Cerebellum (tissue), 4 donors: ENCODE measurements at places on chromosomes 5 and 9.
A peak's percentile ranks its signal among the peaks of the same experiment; 100 is the strongest.

DNA sequence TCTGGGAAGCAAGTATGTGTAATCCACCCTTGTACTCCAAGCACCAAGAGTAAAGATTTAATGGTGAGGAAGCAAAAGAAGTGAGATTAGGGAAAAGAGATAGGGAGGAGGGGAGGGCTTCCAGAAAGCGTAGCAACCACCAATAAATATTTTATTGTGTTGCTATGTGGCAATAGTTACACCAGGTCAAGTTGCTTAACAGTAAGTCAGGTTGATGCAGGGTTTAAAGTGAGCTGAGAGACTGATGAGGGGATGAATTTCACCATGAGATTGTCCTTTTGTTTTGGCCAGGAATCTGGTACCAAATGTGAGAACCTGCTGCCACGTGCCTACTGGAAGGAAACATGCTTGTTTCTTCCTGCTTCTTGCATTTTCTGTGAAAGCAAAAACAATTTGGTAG, 62.7 kb downstream of the PCSK5 start:
- no peak for DNase-seq

DNA sequence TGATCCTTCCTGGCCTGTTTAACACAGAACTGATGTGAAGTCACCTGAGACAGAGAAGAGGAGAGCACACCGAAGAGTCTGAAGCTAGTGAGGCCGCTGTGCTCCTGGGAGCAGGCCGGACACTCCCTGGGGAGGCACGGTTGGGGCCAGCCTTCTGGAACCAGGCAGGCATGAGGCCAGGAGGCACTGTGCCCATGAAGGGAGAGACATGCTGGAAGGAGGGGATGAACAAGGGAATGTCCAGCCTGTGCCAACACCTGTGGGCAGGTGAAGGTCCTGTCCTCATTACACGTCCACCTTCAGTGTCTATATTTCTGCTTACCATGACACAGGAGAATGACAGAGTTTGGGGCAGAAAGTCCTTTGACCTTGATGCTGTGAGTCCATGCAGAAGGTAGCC, 183.8 kb upstream of the S1PR3 start:
- DNase-seq: no peak

DNA sequence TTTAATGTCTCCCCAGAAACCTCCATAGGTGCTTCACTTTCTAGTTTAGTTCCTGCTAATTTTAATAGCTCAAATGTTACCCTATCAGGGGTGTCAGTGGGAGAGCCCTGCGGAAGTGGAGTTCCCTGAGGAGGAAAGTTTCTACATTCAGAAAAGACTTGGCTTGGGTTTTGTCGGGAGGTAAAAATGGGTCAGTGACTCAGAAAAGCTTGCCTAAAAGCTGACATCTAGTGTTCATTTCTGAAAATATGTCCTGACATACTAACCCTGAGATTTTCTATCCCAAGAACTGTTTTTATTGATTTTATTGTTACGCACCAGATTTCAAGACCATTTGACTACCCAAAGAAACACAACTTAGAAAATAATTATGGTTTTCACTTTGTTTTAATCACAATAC, 40.9 kb upstream of the GLDC start:
- DNase-seq: peak; percentile 16

DNA sequence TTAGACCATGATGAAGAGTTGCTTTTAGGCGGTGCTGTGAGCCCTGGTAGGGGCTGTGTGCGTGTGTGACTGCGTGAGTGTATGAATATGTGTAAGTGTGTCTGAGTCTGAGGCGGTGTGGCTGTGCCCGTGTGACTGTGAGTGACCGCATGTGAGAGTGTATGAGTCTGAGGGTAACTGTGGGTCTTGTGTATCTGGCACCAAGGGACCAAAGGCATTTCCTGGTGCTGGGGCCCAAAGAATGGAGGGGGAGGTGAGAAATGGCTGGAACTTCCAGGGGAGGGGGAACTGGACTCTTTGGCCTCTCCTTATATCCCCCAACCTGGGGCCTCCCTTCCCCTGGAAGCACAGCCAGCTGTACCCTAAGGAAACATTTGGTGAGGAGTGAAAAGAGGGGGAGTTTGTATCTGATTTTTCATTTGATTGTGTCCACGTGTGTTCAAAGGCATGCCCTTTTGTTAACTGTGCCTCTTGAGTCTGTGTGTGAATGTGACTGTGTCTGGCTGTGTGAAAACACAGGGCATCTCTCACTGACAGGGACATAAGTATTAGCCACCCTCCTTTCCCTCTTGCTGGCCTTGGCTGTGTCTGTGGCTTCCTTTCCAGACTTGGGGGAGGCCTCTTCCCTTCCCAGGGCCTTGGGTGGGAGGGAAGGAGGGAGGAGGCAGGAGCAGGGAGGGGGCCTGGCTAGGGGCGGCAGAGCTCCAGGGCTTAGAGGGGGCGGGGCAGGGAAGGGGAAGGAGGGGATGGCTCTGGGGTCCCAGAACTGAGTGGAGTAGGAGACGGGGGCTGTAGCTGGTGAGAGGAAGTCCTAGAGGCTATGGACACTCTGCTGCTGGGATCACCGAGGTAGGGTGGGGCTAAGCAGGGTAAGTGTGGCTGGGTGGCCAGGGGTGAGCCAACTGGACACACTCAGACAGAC, 1.4 kb downstream of the IL11RA start:
- no peak for DNase-seq

DNA sequence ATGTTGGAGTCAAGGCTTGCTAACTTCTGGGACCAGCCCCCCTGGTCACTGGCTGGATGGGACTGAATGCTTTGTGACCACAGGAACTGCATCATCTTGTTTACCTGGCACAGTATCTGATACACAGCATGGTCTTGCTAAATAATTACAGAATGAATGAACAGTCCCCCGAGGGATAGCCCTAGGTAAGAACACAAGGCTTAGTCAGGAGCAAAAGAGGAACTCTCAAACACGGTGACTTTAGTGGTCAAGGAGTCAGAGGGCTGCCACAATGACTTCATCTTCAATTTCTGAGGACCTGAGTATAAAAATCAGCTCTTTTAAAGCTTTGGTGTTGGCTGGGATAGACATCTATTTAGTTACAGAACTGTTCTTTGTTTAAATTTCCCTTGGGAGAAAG, 15.1 kb upstream of the CXCL14 start:
- no peak for DNase-seq

DNA sequence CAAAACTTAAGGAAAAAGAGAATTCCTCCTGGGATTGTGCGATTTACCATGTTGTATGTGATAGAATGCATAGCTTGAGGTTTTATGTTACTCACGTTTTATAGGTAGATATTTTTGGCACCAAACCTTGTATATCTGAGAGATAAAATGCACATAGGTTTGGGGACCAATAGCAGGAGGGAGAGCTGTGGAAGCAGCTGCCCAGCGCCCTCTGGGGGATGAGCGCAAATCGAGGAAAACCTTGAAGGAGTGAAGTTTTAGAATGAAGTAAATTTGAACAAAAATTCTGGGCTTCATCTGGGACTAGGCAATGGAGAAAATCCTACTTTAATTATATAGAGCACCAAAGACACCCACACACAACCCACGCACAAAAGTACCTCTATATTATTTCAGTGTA, 197.0 kb downstream of the ADCY2 start:
- peak; percentile 19 for DNase-seq

- no peak for DNase-seq
Observed at GRCh38 chr5:62362701-62363100, 41.0 kb downstream of the DIMT1 start.

- peak; percentile 56 for DNase-seq
Observed at GRCh38 chr9:5642170-5642569, 13.3 kb downstream of the RIC1 start.

DNA sequence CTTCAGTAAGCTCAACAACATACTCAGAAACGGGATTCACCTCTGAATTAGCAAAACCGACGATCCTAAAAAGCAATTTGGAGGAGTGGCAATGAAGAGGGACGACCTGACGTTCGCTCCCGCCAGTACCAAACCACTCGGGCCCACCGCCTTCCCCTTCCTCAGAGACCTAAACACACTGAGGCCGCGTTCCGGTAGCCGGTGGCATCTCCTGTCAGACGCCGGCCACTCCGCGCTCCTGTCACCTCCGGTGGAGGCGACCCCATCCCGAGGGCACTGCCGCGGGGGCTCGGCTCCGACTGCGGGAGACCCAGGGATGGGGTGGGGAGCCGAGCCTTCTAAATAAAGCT, 617 bp downstream of the PPP6C start:
- DNase-seq: no peak

- DNase-seq: no peak
Observed at GRCh38 chr9:14831661-14832060, 78.6 kb downstream of the FREM1 start.

DNA sequence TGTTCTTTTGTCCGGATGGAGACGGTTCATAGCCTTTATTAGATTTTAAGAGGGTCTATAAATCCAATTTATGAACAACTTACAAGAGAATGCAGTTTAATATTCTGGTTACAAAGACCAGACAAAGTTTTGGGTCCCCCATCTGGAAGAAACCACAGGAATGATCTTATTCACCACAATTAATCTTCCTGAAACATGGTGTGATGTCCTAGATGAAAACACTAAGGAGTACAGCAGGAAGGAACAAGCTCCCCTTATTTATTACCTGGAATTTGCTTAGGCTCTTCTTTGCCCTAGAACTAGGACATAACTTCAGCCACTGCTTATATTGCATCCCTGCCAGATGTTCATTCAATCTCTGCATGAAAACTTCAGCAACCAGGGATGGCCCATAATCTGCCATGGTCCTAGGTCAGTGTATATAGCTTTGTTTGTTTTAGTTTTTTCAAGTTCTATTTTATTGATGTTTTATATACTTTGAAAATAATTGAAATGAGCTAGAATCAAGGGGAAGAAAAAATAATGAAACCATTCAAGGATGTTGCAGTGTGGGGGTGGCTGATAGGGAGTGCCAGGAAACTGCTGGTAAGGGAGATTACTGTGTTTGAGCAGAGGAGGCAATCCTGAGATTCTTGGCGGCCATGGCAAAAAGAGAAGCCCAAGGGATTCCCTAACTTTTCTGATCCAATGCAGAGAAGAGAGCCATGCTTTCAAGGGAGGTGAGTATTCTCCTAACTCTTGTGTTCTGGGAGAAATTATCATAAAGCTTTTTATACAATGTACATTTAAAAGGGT, 16.8 kb downstream of the TXNDC8 start:
- no peak for DNase-seq

- no peak for DNase-seq
Observed at GRCh38 chr5:58940446-58940845, 357.6 kb downstream of the RAB3C start.

DNA sequence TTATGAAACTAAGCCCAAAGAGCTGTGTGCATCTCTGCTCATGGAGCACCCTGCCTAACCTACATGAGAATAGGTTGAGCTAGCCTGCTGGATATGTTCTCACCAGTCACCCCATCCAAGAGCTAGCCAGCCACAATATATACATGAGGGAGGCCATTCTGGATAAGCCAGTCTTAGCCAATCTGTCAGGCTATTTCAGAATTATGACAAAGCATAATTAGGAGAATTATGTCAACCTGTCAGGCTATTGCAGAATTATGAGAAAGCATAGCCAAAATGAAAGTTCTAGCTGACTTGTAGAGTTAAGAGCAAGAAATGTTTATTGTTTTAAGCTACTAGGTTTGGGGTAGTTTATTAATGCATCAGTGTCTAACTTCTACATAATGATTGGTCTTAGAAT, 189.8 kb downstream of the WDR70 start:
- DNase-seq: no peak

DNA sequence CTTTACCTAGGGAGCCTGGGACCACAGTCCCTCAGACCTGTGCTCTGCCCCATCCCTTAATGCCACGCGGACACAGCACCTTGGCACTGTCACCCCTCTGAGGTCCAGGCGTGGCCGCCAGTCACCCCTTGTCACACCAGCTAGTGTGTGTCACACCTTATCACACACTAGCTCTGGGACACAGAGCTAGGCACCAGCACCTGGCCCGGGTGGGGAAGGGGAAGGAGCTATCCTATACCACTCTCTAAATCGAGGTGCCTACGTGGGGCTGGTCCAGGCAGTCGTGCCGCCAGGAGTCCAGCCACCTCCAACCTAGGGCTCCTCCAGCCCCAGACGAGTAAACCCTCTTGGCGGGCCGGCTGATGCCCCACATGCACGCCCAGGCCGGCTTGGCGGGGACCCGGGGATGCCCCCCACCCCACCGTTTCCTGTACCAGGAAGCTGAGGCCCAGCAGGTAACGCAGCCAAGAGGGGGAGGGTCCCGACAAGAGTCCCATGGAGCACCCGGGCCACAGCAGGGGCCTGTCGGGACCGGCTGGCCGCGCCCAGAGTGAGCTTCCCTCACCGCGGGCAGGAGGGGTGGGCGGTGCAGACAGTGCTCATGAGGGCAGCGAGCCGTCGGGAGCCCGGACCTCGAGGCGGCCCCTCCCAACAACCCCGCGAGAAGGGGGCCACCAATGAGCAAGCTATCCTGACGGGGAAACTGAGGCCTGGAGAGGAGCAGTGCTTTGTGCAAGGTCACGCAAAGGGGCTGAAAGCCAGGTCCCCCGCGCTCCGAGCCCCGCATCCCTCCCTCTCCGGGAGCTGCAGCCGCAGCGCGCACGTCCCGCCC, 550 bp downstream of the CORO2A start:
- DNase-seq: peak; percentile 33

DNA sequence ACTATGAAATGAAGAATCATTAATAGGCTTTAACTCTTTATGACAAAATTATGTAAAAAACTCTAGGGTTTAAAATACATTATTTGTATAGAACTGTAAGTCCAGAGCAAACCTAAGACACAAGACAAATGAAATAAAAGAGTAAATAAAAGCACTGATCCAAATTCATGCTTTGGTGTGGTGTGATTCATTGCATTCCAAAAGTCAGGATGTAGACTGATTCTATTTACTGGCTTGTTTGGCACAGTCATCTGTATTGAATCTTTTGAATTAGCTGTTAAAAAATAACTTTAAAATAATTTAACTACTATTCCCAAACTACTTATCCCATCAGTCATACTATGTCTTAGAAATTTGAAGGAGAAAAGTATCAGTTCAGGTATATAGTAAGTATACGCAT, 31.1 kb downstream of the IL4 start:
- DNase-seq: no peak

GRCh38 chr9:30982301-30982700, 1402.1 kb upstream of the ACO1 start:
- DNase-seq: no peak

DNA sequence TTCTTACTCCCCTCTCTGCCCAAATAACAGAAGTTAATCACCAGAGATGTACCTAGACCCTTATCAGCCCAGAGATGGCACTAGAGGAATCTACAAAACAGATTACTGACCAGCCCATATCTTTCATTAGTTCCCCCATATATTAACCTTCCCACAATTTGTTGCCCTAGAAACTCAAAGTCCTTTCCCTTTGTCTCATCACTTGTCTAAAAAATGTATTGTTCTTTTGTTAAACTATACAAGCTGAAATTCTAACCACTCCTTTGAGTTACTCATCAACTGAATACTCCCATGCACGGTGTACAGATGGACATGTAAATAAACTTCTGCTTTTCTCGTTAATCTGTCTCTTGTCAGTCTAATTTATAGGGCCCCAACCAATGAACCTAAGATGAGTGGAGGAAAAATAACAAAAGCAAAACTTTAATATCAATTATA, 130.9 kb downstream of the CCDC192 start:
- DNase-seq: no peak

- no peak for DNase-seq
Observed at GRCh38 chr5:136076881-136077445, 48.2 kb downstream of the TGFBI start.
